ENCODE measurements at places on chromosomes 7 and 10. TPM values are rescaled to one million over a fixed set of nuclear protein-coding genes. Genes with fewer than 3 reads are reported as not detected.

Gene KCNMA1
- 37.9 TPM for total RNA-seq

Gene ASZ1
- total RNA-seq, result not detected

Gene GIMAP1
- total RNA-seq, result 3.9 TPM

Gene AASS
- total RNA-seq, result 24.1 TPM

- H3K27ac ChIP-seq, result no peak overlapping the region
- H3K27me3 ChIP-seq, result no peaks in the 10 kb centered on the region
- no peaks in the 10 kb centered on the region for H3K36me3 ChIP-seq
Observed at GRCh38 chr10:43056568-43057011, 20.3 kb upstream of the RET start.

- no peaks in the 10 kb centered on the region for H3K36me3 ChIP-seq
- H3K27ac ChIP-seq, result no peak overlapping the region
- H3K4me1 ChIP-seq, result no peaks in the 10 kb centered on the region
- DNase-seq, result no peak
- no peak overlapping the region for H3K4me3 ChIP-seq
Observed at GRCh38 chr7:46589286-46589685, 668.2 kb upstream of the IGFBP3 start.

DNA sequence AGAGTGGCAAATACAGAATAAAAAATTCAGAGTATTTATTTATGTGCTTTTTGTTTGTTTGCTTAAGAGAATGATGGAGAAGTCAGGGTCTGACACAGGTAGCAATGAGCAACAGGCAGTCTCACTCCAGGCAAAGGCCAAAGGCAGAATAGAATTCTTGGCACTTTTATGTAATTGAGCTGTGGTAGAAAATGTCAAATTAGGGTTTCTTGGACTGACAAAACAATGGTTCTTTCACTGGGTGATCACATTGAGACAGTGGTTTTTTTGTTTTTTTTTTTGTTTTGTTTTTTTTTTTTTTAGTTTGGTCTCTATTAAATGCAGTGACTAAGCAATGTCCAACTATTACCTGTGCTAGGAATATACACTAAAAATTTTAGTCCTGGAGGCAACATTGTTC lies 27.4 kb downstream of the POM121L12 start:
- no peaks in the 10 kb centered on the region for H3K27me3 ChIP-seq
- no peak for DNase-seq
- H3K4me3 ChIP-seq, result no peak overlapping the region
- no peaks in the 10 kb centered on the region for H3K36me3 ChIP-seq
- H3K4me1 ChIP-seq, result no peaks in the 10 kb centered on the region
- no peak overlapping the region for H3K27ac ChIP-seq

DNA sequence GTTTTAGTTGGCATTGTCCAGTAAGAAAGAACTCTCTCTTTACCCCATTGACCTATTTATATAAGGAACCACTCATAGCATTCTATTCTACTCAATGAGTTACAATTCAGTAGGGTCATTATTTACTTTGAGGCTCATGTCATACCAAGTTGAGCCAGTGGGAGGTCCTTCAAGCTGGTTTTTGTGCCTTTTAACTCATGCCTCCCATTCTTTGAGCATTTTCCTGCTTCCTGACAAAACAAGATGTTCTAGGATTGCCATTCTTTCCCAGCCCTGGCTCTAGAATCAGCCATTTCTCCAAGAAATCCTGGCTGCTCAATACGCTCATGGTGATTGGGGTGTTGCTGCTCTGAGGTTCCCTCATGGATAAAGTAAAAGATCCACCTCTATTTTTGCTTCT lies 250.1 kb downstream of the ABCA13 start:
- no peaks in the 10 kb centered on the region for H3K36me3 ChIP-seq
- H3K4me3 ChIP-seq, result no peak overlapping the region
- no peaks in the 10 kb centered on the region for H3K4me1 ChIP-seq
- no peak overlapping the region for H3K27ac ChIP-seq

DNA sequence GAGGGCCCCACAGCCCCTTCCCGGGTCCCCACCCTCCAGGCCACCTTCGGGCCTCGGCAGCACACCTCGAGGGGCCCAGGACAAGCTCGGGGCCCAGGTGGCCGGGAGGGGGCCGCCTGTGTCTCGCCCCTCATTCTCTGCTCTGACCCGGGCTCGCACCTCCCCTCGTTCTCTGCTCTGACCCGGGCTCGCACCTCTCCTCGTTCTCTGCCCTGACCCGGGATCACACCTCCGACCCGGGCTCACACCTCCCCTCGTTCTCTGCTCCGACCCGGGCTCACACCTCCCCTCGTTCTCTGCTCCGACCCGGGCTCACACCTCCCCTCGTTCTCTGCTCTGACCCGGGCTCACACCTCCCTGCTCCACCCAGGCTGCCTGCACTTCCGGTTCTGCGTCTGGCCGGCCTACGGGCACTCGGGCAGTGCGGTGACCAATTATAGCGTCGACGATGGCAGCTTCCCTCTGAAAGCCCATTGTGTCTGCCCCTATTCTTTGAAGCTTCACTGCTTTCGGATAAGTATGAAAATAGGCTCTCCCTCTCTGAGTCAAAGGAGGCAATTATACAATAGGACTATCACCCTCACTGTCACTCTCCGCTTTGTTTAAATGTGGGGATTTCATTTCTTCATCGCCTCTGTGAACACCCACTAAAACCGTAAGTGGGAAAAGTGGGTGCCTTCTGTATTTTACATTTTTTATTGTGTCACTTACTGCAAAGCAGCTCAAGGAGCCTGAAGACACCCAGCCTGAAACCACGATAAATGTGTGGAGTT lies 457.4 kb downstream of the DNAJB6 start:
- H3K4me3 ChIP-seq, result no peak overlapping the region
- H3K27me3 ChIP-seq, result no peaks in the 10 kb centered on the region
- no peak overlapping the region for H3K27ac ChIP-seq
- no peaks in the 10 kb centered on the region for H3K4me1 ChIP-seq

- H3K36me3 ChIP-seq, result no peaks in the 10 kb centered on the region
- no peak overlapping the region for H3K4me3 ChIP-seq
- H3K4me1 ChIP-seq, result no peaks in the 10 kb centered on the region
- DNase-seq, result no peak
- no peak overlapping the region for H3K27ac ChIP-seq
- no peaks in the 10 kb centered on the region for H3K27me3 ChIP-seq
Observed at GRCh38 chr10:89516149-89516832, 19.1 kb downstream of the SLC16A12 start.

GRCh38 chr10:133230044-133230361 lies at the start of gene UTF1:
TSS of gene UTF1 (plus strand) at chr10:133230217. CDS start at chr10:133230289, 72 bp downstream.
- peaks cover 27% of the 10 kb centered on the region for H3K27me3 ChIP-seq
- H3K4me1 ChIP-seq, result no peaks in the 10 kb centered on the region

- H3K4me3 ChIP-seq, result no peak overlapping the region
- DNase-seq, result no peak
- no peaks in the 10 kb centered on the region for H3K4me1 ChIP-seq
- no peaks in the 10 kb centered on the region for H3K27me3 ChIP-seq
- no peak overlapping the region for H3K27ac ChIP-seq
- no peaks in the 10 kb centered on the region for H3K36me3 ChIP-seq
Observed at GRCh38 chr10:126080879-126081411, 184.6 kb downstream of the FANK1 start.

DNA sequence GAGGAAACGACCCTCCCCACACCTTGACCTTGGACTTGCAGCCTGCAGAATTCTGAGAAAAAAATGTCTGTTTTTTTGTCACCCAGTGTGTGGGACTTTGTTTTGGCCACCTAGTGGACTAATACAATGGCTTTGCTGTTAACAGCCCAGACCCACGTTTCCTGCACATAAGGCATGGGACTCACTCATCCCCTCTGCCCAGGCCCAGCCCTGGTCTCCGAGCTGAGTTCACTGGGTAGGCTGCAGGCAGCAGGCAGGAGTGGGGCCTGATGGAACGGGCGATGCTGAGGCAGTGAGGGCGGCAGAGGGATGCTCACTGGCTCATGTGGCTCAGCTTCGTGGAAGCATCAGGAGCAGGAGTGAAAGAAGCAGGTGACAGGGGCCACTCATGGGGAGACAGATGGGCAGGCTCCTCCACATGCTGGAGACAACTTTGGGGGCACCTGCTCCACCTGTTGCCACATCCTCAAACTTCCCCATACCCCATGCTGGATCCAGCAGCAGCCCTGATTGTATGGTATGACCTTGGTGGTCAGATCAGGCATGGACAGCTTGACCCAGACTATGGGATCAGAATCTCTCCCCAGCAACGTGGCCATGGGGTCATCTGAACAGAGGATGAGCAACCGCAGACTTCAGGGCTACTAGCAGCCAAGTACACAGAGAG lies 65.8 kb upstream of the ANTXRL start:
- H3K36me3 ChIP-seq, result no peaks in the 10 kb centered on the region
- H3K27me3 ChIP-seq, result no peaks in the 10 kb centered on the region
- H3K27ac ChIP-seq, result no peak overlapping the region
- no peaks in the 10 kb centered on the region for H3K4me1 ChIP-seq
- H3K4me3 ChIP-seq, result no peak overlapping the region

GRCh38 chr7:120110169-120110568 lies 162.8 kb upstream of the KCND2 start:
- no peaks in the 10 kb centered on the region for H3K4me1 ChIP-seq
- H3K27ac ChIP-seq, result no peak overlapping the region
- H3K36me3 ChIP-seq, result no peaks in the 10 kb centered on the region
- no peak for DNase-seq
- no peak overlapping the region for H3K4me3 ChIP-seq

DNA sequence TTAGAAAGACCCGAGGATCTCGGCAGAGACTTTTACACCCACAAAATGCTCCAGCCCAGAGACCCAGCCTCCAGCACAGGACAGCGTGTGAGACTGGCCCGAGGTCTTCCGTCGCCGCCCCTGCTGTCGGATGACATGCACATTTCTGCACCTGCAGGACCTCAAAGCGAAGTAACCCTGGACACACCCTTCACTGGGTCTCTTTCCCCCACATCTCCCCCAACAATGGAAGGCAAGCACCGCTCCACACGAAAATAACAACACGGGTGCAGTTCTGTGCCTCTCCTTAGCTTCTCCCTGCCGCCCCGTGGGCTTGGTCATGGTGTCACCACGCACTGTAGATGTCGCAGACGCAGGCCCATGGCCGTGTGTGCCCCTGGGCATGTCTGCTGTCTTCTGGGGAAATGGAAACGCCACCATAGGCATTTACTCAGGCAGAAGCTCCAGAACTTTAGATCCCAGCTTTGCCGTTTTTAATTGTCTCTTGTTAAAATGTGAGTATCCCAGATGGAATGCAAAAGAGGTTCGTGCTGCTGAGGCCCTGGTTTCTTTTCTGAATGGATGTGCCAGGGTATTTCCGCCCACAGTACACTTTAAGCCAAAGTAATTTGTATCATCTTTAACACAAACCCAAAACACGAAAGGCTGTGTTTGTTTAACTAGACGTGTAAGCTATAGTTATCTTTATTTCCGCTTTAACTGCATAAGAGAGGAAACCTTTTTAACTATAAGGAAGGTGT lies 237.9 kb downstream of the MGMT start:
- H3K27me3 ChIP-seq, result no peaks in the 10 kb centered on the region
- H3K4me1 ChIP-seq, result peaks cover 7% of the 10 kb centered on the region
- H3K27ac ChIP-seq, result no peak overlapping the region

DNA sequence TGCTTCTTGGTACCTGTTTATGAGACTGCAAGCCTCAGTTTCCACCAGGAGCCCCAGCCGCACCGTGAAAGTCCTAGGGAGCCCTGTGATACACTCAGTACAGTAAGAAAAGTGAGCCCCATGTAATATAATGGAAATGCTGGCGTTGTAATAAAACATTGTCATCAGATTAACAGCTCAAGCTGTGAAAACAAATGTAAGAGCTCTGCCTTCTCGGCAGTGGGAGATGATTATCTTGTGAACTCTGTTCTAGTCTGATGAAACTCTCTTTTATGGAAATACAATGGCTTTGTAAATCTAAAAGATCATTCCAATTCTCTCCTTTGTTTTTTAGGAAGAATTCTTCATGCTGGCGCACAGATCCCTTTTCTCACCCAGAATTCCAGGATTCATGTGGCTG lies 299.9 kb downstream of the ABCA13 start:
- H3K27ac ChIP-seq, result no peak overlapping the region
- no peaks in the 10 kb centered on the region for H3K4me1 ChIP-seq
- no peak for DNase-seq
- no peak overlapping the region for H3K4me3 ChIP-seq
